ENCODE measurements at places on chromosomes 6 and 20.

GRCh38 chr6:112640891-112641290 is 293.8 kb downstream of the RFPL4B start:
- no peak for DNase-seq

DNA sequence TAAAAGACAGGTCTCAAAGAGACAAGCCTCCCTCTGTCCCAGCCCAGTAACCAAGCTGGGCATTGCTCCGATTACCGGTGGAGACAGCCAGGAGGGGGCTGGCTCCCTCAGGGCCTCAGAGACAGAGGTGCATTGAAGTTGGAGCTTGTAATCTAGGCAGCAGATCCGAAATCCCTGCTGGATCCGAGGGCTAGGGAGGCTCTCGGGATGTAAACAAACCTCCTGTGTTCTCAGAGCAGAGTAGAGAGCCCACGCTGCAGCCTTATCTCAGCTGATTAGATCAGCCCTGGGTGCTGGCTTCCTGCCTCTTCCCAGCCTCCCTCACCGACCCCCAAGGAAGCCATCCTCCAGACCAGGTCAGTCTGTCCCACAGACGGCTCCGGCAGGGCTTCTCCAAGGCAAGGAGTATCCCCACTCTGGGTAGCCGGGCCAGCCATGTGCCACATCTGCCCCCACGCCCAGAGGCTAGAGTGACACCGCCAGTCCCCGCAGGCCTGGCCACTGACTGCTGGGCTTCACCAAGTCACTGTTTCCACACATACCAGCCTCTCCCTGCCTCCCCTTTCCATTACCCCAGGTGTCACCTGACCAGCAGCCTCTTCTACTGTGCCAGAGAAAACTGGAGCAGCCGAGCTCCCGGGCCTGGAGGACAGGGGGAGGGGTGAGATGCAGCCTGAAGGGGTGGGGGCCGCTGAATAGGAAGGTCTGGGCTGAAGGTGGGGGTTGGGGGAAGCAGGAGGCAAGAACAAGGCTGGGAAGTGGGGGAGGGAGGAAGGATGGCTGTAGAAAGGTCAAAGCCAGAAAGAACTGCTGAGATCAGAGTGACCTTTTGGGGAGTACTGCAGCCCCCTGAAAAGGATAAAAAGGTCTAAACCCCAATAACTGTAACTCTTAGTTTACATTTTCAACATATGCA is 6.0 kb downstream of the SDC4 start:
- DNase-seq = no peak

GRCh38 chr6:167957626-167958025 is 39.8 kb upstream of the KIF25 start:
- DNase-seq = no peak

GRCh38 chr20:10739566-10739965 is 65.8 kb upstream of the JAG1 start:
- DNase-seq = no peak

- DNase-seq = no peak
These were observed 50.9 kb upstream of the CHRNA4 start for GRCh38 chr20:63411898-63412631.

GRCh38 chr6:118974790-118975189 is 39.8 kb upstream of the MCM9 start:
- DNase-seq = no peak

DNA sequence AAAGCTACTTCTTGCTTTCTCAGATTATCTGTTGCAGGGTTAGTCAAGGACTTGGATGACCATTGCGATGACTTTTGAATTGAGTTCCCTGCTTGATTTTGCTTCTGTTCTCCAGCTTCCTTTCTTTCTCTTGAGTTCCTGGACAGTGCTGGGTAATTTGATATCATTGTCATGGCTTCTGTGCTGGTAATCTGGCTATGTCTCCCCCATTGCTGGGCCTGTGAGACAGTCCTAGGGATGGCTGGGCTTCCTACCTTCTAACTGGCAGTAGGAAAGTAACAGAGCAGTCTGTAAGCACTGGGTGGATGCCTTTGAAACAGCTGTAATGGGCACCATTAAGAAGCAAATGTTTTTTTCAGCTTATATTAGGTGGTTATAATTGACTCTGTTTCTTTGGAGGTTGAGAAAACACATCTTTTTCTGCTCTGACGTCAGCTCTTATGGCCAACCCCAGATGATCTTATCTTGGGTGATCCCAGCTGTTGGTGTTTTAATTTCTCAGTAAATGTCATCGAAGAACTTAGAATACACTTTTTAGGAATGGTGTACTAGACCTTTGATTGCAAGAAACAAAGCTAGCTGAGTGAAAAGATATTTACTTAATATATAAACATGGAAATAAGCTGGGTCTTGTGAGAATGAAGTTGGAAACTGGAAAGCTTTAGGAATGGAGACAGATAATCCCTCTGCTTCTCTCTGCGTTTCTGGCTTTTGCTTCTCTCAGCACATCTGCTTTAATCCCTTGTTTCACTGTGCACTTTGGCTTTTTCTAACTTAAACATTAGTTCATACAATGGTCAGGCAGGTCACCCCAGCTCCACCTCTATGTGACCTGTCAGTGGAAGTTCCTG is 195.0 kb upstream of the MAN1A1 start:
- no peak for DNase-seq

DNA sequence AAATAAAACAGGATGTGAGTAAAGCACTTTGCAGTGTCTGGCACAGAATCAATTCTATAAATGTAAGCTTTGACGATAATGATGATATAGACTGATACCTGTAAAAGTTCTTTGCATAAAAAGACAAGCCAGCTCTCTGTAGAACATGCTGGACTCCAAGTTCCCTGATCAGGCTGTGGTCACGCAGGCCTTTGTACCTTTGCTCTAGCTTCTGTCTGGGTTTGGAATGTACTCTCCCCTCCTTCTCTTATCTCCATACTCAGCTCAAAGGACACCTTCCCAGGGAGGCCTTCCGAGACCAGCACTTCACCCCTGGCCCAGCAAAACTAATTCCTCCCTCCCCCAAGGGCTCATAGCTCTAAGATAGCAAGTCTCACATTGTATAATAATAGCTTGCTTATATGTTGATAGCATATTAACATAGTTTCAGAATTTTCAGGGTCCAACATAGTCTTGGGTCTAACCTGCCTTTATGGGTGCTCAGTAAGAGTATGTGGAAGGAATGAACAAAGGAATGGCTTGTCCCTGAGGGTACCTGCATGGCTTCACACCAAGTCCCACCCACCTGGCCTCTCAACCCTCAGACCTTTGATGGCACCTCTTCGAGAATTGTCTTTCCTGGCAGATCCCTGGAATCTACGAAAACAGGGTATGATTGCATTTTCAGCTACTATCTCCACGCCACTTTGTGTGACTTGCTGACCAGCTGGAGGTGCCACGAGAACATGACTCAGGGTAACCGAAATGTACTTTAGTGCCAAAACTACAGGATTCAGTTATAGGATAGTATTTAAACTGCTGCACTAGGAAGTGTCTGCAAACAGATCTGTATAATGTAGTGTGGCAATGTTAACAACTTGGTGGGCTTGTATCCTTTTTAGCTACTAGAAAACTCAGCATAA is 41.7 kb upstream of the PIM1 start:
- no peak for DNase-seq

- DNase-seq = no peak
These were observed 50.3 kb downstream of the DZANK1 start for GRCh38 chr20:18416486-18416885.
